ENCODE measurements at places on chromosomes 2 and 18. TPM values are rescaled to one million over a fixed set of nuclear protein-coding genes. Genes with fewer than 3 reads are reported as not detected.

RND3 gene
- total RNA-seq = 44.8 TPM

RUFY4 gene
- 0.42 TPM for total RNA-seq

DTNA gene
- total RNA-seq = 12.7 TPM

UNC80 gene
- total RNA-seq = not detected

FAM161A gene
- 3.9 TPM for total RNA-seq

NCKAP1 gene
- total RNA-seq = 119 TPM

ARHGAP28 gene
- total RNA-seq = 18.9 TPM

TRAF3IP1 gene
- total RNA-seq = 11.6 TPM

KLHL29 gene
- total RNA-seq = 10.5 TPM

NT5C1B gene
- total RNA-seq = not detected

KATNAL2 gene
- 2.4 TPM for total RNA-seq

ACTR2 gene
- total RNA-seq = 314 TPM

PTRHD1 gene
- total RNA-seq = 45.0 TPM

GPR75 gene
- 1.3 TPM for total RNA-seq

HNRNPLL gene
- total RNA-seq = 44.2 TPM

TUBA4B gene
- total RNA-seq = 3.0 TPM

CDCA7 gene
- 5.4 TPM for total RNA-seq

TRIM54 gene
- total RNA-seq = 0.17 TPM

C2orf74 gene
- 5.0 TPM for total RNA-seq

SERPINB11 gene
- total RNA-seq = not detected

SERPINB3 gene
- total RNA-seq = not detected

SNRNP27 gene
- 37.1 TPM for total RNA-seq

SCYGR7 gene
- not detected for total RNA-seq

ONECUT2 gene
- total RNA-seq = 0.26 TPM

CFC1 gene
- total RNA-seq = not detected

IL36G gene
- total RNA-seq = not detected

SNORC gene
- 3.6 TPM for total RNA-seq

DUSP19 gene
- total RNA-seq = 4.2 TPM

KCNS3 gene
- 23.0 TPM for total RNA-seq

GBX2 gene
- not detected for total RNA-seq

IL1A gene
- total RNA-seq = 0.50 TPM

UGT1A1 gene
- total RNA-seq = not detected

DHRS9 gene
- 3.9 TPM for total RNA-seq

CCDC102B gene
- 78.3 TPM for total RNA-seq

MAL gene
- total RNA-seq = 1.8 TPM
